ENCODE measurements at places on chromosomes 1 and 21.

- no peak for DNase-seq
Measured at GRCh38 chr1:91650764-91651163, 150.1 kb downstream of the CDC7 start.

DNA sequence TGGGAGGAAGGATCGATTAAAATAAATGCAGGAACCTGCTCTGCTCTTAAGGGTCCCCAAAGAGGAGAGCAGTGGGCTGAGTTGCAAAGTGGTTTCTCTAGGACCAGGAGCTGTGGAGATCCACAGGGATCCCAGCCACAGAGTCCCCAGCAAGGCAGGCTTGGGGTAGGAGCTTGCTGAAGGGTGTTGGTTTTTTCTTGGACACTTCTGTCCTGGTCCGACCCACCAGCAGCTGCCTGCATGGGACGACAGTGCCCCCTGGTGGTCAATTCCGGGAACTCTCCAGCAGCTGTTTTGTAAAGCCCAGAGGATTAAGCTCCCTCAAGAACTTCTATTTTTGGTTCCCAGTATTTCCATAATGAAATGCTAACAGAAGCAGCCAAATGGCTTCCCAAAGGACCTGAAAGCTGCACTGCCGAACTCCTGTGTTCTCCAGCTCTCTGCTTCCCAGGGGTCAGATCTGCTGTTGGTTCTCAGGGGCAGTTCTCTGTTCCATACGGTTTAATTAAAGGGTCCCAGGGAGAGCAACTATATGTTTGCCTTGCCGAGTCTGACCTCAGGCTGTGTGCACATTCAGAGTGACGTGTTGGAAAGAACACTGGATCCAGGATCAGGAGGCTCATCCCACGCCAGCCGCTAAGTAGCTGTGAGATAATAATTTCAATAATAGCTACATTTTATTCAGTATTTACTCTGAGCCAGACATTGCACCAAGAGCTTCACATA lies 23.2 kb downstream of the NENF start:
- peak; percentile 45 for DNase-seq

DNA sequence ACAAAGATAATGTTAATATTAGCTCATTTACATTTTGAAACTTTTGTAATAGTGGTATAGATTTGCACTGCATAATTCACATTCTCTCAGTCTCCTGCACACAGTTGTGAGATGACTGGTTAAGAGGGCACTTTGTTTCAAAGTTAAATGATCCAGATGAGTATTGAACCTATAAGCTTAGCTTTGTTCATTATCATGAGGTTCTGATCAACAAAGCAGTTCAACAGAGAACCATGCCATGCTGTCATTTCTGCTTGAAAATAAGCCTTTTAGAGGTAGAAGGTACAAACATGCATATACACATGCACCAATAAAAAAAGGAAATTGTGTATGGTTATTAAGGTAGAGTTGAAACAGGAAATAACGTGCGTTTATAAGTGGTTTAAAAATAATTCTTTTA lies 4.8 kb downstream of the RAP1A start:
- no peak for DNase-seq

GRCh38 chr1:241308471-241308870 lies 48.5 kb downstream of the RGS7 start:
- no peak for DNase-seq

GRCh38 chr1:62232871-62233278 lies 38.2 kb downstream of the L1TD1 start:
- DNase-seq: no peak

DNA sequence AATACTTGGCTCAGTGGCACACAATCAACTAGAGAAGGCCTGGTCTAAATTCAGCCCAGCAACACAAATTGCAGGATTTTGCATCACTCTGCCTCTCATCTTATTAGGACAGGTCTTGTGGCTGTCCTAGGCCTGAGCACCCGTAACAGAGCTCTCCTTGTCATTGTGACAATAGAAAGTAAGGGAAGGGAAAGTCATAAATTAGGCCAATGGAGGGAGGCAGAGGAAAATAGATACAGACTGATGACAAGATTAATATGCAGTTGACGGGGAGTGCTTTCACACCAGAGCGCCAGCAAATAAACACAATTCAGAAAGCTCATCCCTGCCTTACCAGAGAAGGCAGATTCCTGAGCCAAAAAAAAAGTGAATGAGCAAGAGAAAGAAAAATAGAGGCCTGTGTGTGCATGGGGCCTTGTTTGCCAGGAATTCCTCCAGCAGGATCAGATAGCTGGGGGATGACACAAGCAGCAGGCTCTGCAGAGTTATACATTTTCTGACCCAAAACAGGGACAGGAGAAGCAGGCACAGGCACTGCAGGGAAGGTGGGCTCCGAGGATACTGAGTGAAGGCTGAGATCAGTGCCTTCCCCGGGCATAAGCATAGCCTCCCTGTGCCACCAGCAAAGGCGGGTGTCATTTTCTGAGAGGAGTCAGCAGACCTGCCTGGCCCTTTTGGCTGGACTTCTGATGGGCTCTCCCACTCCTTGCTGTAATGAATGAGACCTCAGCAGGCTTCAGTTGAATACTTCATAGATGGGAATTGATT lies 110.0 kb upstream of the SPAG17 start:
- DNase-seq: peak; percentile 19

DNA sequence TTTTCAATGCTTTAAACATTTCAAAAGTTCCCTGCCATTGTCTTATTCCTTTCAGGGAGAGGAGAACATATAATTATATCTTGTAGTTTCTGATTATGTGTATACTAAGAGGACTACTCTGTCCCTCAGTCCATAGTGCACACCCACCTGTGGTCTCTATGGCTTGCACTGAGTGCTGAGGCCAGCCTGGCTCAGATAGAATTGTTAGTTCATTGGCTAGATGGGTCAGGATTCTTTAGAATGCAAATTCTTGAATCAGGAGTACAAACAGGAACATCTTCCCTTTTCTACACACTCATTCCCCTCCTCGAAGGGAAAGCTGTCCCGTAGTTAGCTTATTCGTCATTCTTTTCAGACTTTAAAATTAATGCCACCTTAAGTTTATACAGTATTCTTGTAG lies 8.2 kb downstream of the BACH1 start:
- no peak for DNase-seq

DNA sequence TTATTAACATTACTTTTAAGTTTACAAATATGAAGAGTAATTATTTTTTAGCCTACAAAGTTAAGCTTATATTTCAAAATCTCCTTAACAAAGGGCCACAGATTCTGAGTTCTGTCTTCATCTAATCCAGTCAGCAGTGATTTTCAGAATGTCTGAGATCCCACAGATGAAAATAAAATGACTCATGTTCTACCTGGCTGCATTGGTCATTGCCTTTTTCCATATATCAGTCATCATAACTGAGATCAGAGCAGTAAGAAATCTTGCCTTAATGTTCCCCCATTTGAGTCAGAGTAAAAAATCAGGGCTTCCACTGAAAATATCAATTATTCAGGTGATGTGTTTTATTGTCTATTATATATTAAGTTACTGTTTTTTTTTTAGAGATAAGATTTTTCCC lies 416.1 kb downstream of the MRPL39 start:
- DNase-seq: no peak

GRCh38 chr1:45863218-45863617 lies 59.8 kb downstream of the MAST2 start:
- DNase-seq: peak; percentile 14

DNA sequence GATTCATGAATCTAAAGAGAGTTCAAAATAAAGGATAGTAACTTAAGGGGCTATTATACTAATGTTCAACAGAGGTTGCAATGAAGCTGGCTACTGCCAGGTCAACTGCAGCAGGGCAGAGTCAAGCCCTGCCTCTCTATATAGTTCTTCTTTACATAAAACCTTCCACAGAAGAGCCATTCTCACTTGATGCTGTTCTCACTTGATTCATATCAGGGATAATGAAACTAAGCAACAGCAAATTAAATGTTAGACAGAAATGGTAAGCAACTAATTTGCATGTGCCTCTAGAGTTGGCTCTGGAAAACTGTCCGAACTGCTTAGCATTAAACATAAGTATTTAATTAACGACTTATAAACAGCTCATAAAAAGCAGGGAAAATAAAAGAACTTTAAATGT lies 17.4 kb downstream of the CCSAP start:
- no peak for DNase-seq

DNA sequence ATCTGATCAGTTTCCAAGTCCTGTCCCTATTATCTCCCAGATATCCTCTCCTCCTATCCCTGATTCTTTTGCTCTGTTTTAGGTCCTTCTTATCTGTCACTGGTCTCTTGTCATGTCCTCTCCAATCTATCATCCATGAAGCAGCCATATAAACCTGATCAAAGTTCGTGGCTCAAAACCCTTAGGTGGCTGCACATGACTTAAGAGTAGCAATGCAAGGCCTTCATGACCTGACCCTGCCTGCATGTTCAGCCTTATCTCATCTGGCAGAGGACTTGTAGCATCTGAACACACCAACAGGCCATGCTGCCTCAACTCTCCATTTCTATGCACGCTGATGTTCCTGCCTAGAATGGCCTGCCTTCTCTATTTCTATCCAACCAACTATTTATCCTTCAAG lies 65.2 kb downstream of the NOS1AP start:
- DNase-seq: no peak

- peak; percentile 87 for DNase-seq
Measured at GRCh38 chr1:2194898-2195673, 514 bp upstream of the FAAP20 start.

- peak; percentile 40 for DNase-seq
Measured at GRCh38 chr1:224182057-224182865, 779 bp upstream of the DEGS1 start.

GRCh38 chr1:243470502-243470901 lies 214.7 kb downstream of the SDCCAG8 start:
- DNase-seq: no peak

DNA sequence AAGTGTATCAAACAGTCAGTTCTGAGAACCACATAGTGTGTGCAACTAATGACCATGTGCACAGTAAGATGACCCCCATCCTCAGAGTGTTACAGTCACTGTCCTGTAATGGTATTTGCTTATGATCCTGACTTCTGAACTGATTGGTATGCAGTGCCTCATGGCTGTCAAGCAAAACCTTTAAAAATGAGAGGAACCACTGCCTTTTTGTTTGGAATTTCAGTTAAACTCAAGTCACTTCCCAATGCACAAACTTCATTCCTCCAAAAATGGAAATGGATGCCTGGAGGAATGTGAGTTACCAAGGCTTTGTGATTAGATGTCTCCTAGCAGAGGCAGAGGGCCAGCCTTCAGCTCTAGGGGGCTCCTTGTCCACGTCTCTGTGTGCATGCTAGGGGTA lies 10.5 kb downstream of the C1orf198 start:
- no peak for DNase-seq

- no peak for DNase-seq
Measured at GRCh38 chr1:168518201-168518689, 25.6 kb downstream of the XCL2 start.

- no peak for DNase-seq
Measured at GRCh38 chr1:234743791-234744611, 134.0 kb upstream of the IRF2BP2 start.

GRCh38 chr1:207910591-207911354 lies at the start of gene CD34:
CD34 (minus strand) TSS chr1:207911125; CDS start chr1:207911080, 45 bp downstream.
- no peak for DNase-seq

DNA sequence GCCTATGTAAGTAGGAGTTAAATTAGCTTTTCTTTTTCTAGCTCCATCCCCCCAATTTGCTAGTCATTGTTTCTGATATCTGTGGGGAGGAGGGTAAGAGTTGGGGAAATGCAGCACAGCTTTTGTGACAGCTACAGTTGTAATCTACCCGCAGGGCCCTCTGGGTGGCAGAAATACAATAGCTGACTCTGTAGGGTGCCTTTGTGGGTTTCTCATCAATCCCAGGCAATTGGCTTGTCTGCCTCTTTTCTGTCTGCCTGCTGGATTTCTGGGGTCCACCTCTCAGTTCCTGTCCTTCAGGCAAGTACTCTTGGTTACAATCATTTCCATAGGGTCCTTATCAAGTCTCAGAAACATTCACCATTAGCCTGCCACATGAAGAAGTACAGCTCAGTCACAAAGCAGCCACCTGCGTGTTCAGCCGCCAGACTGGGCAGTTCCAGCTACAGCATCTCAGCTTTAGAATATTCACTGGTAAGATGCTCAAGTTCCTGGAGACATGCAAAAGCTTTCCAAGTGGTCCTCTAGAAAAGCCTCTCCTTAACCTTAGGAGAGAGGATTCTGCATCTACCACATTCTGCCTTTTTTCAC lies 19.2 kb upstream of the SLC44A5 start:
- peak; percentile 11 for DNase-seq

GRCh38 chr1:69982992-69983391 lies 222.4 kb downstream of the LRRC40 start:
- DNase-seq: no peak

DNA sequence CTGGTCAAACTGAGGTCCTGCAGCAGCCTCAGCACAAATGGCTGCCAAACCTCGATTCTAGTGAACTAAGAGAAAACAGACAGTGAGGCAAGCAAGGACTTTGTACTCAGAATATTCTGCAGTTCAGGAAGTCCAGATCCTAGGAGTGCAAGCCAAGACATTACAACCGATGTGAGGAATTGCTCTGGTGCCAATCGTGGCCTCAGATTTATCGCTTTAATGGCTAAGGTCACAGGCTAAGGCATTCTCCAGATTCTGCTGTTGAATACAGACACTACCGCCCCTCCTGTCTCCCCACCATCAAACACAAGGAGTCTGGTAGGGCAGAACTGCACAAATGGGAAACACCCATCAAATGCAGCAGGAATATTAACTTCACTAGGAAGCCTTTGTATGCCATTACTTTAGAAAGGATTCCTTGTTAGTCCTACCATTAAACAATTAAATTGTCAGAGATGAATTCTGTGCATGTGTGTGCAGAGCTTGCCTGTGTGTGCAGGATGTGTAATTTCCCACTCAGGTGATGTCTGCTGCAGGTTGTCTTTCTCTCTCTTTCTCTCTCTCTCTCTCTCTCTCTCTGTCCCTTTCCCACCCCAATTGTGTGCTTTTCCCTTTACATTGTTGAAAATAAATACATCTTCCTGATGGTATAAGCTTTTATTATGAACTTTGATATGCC lies 9.2 kb upstream of the SERTAD4 start:
- DNase-seq: no peak

DNA sequence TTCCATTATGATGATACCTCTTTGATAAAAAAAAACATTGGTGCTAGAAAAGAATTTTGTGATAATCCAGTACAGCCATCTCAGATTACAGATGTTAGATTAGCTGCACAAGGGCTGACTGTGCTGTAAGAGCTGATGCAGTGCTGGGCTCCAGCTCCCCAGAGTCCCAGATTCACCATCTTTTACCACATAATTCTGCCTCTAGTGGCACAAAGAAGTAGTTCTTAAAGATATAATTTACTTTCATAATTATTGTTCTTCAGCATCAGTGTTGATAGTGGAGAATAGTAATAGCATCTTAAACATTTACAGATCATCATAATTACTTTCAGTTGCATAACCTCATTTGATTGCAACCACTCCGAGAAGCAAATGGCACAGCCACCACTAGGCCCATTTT lies 262.1 kb downstream of the BRINP2 start:
- DNase-seq: no peak

GRCh38 chr21:37378700-37379139 lies 12.1 kb downstream of the DYRK1A start:
- no peak for DNase-seq

GRCh38 chr1:51928896-51929295 lies 50.4 kb upstream of the NRDC start:
- no peak for DNase-seq

GRCh38 chr1:234779160-234779538 lies 169.2 kb upstream of the IRF2BP2 start:
- DNase-seq: no peak

GRCh38 chr1:31036749-31037500 lies 28.6 kb downstream of the PUM1 start:
- no peak for DNase-seq

Data from DMS153 (cell line).